Effector CD4-positive, alpha-beta T cell (primary cell): ENCODE measurements at places on chromosomes 11 and 22.

DNA sequence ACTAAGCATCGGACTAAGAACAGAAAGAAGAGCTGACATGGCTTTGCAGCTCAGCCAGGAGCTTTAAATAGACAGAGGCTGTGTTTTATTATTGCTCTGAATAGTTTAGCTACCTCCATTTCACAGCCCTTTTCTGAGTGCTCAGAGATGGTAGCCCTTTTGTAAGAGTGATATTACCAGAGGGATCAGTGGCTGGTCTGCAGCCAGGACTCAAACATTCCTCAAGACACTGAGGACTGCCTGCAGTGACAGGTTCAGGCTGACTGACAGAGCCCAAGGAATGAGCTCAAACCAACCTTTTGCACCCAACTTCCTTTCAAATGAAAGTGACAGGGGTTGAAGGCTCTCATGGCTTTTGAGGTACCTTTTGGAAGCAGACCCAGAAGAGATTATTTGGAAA lies 189.0 kb downstream of the DDX10 start:
- no peak for DNase-seq

GRCh38 chr22:20178915-20179227 lies 28.0 kb upstream of the CCDC188 start:
- DNase-seq, result no peak

DNA sequence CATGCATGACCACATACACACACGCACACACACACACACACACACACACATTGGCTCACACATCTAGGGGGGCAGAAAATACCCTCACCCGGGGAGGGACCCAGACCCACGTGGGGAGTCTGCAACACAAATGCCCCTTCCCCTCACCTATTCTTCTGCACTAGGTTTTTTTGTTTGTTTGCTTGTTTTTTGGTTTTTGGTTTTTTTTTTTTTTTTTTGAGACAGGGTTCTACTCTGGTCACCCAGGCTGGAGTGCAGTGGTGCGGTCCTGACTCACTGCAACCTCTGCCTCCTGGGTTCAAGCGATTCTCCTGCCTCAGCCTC lies 28.4 kb downstream of the WEE1 start:
- DNase-seq, result no peak

DNA sequence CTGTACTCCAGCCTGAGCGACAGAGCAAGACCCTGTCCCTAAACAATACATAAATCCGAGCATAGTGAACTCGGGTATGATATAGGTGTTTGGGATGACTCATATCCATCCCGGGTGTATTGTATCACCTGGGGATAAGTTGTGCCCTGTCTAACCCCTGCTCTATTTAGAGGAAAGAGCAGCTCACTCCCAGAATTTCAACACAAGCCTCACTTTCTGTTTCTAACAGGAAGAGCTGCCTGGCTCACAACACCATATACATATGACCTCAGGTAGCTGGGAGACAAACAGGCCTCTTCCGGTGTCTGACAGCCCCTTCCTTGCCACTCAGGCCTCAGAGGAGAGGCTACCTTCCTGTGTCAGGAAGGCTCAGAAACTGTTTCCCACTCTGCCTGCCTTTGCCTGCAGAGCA lies 9.9 kb upstream of the MICALL1 start:
- peak; percentile 14 for DNase-seq

DNA sequence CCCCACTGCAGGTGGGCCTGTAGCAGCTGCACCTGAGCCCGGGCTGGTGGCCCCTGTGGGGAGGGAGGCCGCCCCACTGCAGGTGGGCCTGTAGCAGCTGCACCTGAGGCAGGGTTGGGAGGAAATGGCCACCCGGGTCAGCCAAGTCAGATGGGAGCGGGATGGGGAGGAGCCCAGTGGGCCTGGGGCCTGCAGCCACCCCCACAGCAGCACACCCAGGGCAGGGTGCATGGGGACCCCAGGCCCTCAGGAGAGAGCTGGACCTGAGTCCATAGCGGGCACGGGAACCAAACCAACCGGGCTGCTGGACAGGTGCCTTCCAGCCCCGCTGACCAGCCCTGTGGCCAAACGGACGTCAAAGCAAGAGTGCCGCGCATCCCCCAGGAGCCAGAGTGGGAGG lies 61.7 kb downstream of the BRD1 start:
- no peak for DNase-seq

GRCh38 chr11:26801601-26802000 lies 79.7 kb upstream of the SLC5A12 start:
- no peak for DNase-seq

DNA sequence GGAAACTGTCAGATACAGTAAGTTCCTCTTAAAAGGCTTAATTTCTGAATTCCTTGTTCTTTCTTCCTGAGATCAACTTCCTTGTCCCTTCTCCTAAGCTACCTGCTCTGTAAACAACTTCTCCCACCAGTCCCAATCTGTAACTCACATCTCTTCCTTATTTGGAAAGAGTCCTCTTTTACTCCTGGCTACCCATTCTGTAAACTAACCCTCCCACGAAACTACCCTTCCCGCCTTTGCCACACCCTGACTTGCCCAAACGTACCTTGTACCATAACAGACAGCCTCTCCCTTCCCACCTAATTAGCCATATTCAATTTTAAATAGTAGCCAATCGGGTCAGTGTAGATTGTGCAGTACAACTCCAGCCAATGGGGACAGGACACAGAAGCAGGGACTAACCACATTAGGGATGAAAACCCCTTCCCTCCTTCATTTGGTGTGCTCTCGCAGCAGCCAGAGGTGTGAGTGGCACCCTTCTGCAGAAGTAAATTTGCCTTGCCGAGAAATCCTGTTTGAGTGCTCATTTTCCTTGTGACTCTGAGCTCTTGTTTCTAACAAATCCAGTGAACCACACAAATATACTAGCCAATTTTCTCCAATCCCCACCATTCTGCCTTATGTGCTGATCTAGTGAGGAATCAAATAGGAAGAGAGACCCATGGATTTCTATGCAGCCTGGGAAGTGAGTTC lies 49.5 kb downstream of the ZNF280B start:
- no peak for DNase-seq

DNA sequence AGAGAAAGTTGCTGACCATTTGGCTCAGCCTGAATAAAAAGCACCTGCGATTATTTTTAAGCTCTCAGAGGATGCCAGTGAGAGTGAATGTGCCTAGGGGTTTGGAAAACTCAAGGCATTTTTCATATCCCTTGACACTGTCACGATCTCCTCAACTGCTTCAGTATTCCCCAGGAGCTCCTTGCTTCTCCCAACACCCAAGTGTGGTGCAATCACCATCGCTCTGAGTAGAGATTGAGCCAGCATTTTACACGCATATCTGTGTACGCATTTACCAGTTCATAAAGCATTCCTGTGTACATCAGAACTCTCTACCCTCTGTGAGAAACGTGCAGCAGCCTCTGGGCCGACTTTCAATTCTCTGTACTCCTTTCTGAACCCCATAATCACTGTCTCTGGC lies 1.3 kb downstream of the SRRD start:
- DNase-seq, result no peak

- no peak for DNase-seq
Measured at GRCh38 chr22:35203583-35203982, 53.7 kb upstream of the HMGXB4 start.

DNA sequence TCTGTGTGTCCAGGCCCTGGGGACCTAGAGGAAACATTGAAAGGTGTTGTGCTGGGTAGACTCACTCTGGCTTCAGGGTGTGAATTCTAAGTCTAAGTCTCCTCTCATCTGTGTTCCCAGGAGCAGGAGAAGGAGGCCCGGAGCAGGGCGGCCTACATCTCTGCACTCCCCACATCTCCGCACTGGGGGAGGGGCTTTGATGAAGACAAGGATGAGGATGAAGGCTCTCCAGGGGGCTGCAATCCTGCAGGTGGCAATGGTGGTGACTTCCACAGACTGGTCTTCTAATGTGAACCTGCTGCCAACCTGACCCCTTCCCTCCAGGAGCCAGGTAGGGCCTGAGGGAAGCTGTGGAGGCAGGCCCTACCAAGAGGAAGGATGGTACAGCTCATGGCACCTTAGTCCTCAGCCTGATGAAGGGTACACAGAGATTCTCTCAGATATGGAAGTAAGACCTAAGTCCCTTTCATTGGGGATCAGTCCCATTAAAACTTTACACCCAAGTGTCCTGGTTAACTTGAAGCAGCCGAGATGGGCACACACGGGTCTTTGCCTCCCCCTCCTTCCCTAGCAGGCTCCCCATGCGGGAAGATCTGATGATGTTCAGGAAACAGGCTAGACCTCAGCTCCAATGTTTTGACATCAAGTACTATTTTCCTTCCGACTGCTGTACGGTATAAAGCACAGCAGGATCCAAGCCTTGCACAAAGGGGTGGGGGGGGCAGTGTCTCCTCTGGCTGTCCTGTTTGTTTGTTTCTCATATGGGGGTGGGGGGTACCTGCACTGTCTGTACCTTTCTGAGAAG lies 25.0 kb downstream of the USP35 start:
- no peak for DNase-seq

DNA sequence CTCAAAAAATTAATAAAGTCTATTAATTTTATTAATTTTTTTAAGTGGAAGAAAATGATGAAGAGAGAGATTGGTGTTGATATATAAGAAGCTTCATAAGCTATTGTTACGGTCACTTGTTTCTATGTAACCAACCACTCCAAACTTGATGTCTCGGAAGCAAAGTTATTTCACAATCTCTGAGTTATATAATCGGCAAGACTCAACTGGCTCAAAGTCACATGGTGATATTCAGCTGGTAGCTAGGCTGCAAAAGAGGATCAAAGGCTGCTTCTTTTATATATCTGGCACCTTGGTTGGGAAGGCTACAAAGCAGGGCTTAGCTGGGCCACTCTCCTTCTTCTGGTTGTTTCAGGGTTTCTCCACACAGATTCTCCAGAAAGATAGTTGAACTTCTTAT lies 245.1 kb upstream of the ARHGAP42 start:
- DNase-seq, result no peak

- no peak for DNase-seq
Measured at GRCh38 chr11:78248191-78248590, 59.5 kb downstream of the USP35 start.

- no peak for DNase-seq
Measured at GRCh38 chr11:96893988-96894387, 504.2 kb downstream of the JRKL start.

DNA sequence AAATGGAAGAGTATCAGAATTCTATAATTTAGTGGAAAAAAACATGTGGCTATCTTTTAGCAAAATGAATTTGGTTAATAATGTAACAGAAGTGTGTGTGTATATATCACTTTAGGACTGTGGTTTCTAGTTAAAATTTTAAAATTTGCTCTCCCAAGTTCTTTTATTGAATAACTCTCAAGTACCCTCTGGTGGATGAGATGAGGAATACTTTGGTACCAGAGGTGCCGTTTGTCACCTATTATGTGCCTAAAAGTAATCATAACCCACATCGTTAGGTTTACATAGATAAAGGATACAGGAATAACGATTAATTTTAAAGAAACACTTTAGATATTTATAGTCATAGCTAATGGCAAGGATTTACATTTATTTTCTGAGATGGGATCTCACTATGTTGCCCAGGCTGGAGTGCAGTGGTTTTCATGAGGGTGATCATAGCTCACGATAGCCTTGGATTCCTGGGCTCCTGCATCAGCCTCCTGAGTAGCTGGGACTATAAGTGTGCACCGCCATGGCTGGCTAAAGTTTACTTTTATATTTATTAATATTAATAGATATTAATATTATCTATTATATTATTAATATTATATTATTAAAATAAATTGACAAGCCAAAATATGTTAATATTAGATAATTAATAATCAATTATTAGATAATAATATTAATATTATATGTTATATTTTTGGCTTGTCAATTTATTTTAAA lies 66.7 kb upstream of the CAPRIN1 start:
- DNase-seq, result no peak

GRCh38 chr22:32202539-32203180 lies 2.2 kb downstream of the RFPL2 start:
- DNase-seq, result no peak

GRCh38 chr11:105179542-105180278 lies 40.1 kb upstream of the CARD18 start:
- no peak for DNase-seq

- DNase-seq, result no peak
Measured at GRCh38 chr11:126612671-126613070, 257.2 kb downstream of the ST3GAL4 start.

DNA sequence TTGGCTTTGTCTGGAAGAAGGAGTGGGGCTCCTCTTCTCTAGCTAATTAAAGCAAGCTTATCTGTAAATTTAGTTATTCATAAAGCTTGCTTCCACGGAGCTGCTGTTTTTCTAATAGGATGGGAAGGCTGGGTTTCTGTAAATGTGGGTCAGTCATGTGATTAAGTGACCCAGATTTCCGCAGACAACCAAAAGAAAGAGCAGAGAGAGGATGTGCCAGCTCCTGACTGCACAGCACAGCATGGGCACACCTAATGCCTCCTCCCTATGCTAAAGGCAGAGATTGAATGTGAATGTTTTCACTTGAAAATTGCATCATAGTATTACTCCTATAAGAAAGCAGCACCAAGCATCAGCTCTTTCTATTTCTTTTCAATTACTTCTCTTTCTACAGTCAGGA lies 160.2 kb downstream of the FAT3 start:
- no peak for DNase-seq
